Occipital lobe (tissue), 3 donors: ENCODE measurements at places on chromosomes 1 and 21.

DNA sequence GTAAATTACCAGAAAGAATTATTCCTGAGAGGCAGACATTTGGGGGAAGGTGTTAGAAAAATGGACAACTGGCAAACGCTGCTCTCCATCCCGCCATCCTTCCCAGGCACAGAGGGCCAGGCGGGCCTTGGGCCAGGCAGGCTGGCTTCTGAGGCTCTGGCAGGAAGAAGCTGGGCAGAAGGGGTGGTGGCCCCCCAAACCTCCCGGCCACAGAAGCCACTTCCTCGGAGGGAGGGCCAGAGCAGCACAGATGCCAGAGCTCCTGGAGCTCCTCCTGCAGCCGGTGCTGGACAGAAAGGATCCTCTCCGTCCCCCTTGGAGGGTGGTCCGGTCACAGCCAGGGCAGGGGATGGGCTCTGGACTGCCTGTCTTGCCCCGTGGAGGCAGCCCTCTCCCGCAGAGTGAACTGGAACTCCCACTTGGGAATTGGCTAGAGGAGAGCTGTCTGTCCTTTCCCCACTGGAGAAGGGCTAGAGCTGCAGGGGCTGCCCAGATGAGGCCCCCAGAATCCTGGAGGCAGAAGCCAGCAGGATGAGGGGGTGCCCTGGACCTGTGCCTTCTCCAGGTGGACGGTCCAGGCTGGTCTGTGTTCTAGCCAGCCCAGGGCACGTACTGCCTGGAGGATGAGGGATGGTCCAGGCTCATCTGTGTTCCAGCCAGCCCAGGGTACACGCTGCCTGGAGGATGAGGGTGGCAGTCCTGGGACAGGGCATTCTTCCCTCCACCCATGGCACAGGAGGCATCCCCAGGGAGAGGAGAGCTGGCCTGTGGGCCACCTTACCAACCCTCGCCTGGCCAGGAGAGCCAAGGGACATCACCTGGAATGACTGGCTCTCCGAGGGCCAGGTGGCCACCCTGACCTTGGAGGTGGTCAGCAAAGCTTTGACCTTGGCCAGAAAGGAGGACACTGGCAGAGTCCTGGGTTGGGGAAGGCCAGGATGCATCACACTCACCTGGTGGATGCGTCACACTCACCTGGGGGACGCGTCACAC, 47.4 kb upstream of the ACTRT2 start:
- DNase-seq: no peak

GRCh38 chr1:115377411-115377810, 39.4 kb upstream of the NGF start:
- DNase-seq: no peak

DNA sequence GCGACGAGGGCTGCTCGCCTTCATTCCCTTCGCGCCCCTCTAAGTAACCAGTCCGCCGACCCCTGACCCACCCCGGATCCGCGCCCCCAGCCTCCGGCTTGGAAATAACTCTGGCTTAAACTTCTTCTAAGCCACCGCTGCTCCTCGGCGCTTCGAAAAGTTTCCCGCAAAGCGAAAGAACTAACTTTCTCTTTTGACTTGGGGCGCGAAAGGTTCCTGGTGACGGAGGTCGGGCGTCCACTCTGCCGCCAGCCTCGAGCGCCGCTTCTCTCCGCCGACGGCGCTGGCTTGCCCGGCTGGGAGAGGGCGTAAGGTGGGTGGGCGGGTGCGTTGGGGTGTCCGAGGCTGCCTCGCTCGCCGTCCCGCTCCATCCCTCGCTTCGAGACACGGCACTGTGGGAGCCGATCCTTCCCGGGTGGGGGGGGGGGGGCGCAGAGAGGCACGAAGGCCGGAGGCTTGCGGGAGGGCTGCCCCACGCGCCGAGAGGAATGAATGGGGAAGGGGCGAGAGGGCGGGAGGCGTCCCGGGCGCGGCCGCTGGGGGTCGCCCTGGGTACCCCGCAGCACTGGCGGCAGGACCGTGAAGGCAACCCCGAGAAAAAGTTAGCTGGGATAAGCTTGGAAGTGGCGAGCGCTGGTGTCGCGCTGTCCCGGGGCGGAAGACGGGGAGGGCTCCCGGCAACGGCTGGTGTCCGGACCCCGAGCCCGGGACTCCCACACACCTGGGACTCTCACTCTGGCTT, 569 bp downstream of the ATF3 start:
- no peak for DNase-seq

- peak; percentile 43 for DNase-seq
These were observed 59.0 kb upstream of the C8B start for GRCh38 chr1:57024855-57025254.

- no peak for DNase-seq
These were observed 323.0 kb upstream of the ADGRL2 start for GRCh38 chr1:81477710-81478109.

DNA sequence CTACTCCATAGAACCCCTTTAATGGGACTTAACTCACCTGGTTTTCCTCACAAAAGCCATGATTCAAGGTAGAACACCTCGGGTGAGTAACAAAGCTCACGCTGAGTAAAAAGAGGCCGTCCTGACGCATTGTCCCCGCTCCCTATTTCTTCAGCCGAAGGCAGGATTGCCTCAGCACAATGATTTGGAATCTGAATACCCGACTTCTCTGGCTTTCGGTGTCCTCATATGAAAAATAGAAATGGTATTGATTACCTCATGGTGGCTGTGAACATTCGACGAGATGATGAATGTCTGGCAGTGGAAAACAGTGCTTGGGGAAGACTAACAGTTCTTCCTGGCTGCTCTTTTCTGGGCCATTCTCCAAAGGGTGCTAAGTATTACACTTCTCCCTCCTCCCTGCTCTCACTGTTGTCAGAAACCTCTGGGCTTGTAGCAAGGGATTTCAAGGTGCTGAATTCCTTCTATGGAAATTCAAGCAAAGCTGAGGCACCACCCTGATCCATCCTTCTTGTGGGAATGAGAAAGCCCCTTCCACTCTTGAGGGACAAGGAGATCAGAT, 148.3 kb downstream of the C1orf94 start:
- no peak for DNase-seq

GRCh38 chr1:160794376-160794775, 1.6 kb upstream of the LY9 start:
- DNase-seq: no peak

DNA sequence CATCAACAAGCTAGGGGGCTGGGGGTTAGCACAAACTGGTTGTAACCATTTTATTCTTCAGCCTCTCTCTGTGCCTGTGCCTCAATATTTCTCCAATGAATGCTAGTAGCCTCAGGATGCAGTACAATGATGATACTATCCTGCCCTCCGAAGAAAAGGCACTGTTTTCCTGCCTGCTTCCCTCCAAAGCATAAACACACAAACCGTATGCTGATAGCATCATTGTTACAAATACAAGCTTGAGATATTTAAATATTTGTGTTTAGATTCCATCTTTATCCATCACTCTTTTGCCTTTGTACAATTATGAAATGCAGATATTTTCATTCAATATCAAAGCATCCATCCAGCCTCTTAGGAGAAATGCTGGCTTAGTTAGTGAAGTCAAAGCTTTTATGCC, 404.8 kb downstream of the DUSP10 start:
- no peak for DNase-seq

GRCh38 chr1:236067854-236068454, 3.1 kb upstream of the NID1 start:
- DNase-seq: no peak

DNA sequence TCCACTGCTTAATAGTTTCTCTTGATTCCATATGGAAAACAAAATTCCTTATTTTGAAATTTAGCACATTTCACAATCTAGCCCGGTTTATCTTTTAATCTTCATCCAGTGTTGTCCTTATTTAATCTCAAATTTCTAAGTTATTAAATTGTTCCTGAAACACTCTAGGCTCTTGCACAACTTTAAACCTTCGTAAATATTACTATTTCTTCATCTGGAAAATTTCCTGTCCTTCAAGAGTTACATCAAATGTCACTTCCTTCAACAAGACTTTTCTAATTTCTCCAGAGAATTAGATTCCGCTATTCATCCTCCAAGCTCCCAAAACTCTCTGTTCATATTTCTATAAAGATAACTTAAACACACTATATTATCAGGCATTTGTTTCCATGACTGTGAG, 6.5 kb downstream of the FMO5 start:
- no peak for DNase-seq

DNA sequence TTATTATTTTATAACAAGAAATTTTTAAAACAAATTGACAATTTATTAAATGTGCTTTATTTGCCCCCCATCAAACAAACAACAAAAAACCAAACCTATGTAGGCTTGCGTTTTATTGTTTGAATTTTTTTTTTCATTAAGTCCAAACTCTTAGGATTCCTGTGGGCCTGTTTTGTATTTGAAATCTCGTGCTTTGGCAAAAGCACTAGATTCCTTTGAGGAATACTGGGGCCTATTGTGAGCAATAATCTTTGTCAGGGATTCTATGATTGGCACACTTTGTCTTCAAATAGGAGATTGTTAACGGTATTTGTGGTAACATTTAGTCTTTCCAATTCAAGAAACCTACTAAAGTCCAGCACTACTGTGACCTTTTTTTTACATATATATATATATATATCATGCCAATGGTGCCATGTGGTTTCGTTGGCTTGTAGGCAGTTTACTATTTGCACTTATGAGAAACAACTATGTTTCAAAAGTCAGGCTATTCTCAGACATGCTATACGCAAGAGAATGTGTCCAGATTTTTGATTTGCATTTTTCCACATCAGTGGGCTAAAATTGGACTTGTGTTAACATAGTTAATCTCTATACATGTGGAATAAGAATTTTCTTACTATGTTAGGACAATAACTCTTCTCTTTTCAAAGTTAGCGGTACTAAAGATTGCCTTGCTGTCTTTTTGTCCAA, 70.4 kb upstream of the GREM2 start:
- DNase-seq: no peak

DNA sequence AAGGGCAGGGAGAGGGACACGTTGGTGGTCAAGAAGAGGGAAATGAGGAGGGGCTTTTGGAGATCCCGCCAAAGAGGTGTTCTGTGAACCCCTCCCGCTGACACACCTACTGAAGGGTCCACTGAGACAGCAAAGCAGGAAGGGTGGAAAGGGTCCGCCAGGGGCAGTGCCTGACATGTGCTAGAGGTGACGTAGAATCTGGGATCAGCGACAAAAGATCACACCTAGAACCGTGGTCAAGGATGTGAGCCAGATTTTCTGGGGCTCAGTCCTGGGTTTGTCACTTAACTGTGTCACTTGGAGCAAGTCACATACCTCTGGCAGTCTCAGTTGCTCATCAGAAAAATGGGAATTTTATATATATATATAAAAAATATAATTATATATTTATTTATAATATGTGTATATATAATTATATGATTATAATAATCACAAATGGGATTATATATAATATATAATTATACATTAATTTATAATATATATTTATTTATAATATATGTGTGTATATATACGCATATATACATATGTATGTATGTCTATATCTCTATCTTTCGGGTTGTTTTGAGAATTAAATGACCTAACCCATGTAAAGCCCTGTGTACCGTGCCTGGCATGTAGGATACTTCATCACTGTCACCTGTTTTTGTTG, 35.0 kb upstream of the ATP5PO start:
- DNase-seq: no peak

GRCh38 chr1:192277635-192278034, 39.2 kb upstream of the RGS21 start:
- no peak for DNase-seq
